Temporal lobe (tissue), 4 donors: ENCODE measurements at places on chromosomes 16 and 17. TPM values are rescaled to one million over a fixed set of nuclear protein-coding genes. Genes with fewer than 3 reads are reported as not detected.

HOXB7 gene
- total RNA-seq = not detected

GNAO1 gene
- total RNA-seq = 66.6 TPM

KRT27 gene
- 0.25 TPM for total RNA-seq

CLEC3A gene
- total RNA-seq = not detected

MMP15 gene
- 13.0 TPM for total RNA-seq

ZACN gene
- not detected for total RNA-seq

TBC1D3H gene
- not detected for total RNA-seq

EZH1 gene
- total RNA-seq = 26.6 TPM

PHOSPHO1 gene
- total RNA-seq = 1.7 TPM

PRSS33 gene
- 0.25 TPM for total RNA-seq

ADAMTS18 gene
- total RNA-seq = 0.49 TPM

NPB gene
- total RNA-seq = 1.5 TPM

SOST gene
- not detected for total RNA-seq
